ENCODE measurements at places on chromosomes 2 and 18. TPM values are rescaled to one million over a fixed set of nuclear protein-coding genes. Genes with fewer than 3 reads are reported as not detected.

Gene CFAP221
- total RNA-seq = not detected

DNA sequence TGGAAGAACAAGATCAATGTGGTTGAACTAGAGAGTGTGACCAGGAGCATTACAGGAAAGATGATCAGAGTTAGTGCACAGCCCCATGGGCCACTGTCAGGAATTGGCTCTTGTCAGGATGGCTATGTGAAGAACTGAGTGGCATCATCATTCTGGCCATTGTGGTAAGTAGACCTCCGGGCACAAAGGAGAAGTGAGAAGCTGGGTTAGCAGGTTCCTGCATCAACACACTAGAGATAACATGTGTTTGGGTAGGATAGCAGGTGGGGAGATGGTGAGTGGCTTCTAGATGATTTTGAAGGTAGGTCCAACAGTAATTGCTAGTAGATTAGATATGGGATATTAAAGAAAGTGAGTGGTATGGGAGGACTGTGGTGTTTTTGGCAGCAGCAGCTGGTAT, 408.2 kb downstream of the TSN start:
- no peak for DNase-seq

GRCh38 chr2:216363221-216363620, 9.1 kb downstream of the MARCHF4 start:
- no peak for DNase-seq

DNA sequence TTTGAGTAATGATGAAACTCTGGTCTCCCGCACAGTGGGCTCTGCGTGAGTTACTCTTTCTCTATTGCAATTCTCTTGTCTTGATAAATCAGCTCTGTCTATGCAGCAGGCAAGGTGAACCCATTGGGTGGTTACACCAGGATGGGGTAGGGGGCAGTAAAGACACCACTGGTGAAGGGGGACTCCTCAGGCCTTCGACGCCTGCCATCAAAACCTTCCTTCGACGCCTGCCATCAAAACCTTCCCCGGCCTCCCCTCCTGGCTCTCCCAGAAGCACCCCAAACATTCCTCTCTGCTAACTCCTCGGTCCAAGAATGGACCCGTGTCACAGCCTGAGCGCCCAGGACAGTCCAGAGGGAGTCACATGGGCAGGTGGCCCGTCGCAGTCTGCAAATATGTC, 4.8 kb upstream of the STARD7 start:
- no peak for DNase-seq

- DNase-seq = no peak
These were observed 109.6 kb downstream of the ICOS start for GRCh38 chr2:204046145-204046544.

DNA sequence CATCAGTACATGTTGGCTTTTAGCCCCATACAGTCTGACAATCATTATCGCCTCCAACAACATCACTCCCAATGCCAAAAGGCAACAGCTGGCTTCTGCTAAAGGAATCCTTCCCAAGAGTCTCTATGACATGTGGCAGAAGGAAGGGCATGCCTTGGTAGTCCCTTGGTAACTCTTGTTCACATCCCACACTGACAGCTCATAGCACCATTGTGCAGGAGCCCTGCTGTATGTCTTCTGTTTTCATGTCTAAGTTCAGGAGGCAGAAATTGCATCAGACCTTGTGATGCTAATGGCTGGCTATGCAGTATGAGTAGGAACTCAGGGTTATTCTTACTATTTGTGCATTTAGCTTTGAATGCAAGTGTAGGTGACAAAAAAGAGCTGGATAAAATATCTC, 392.1 kb downstream of the PTH2R start:
- no peak for DNase-seq

GRCh38 chr2:980176-980575, 29.5 kb downstream of the SNTG2 start:
- DNase-seq = no peak

GRCh38 chr2:67066782-67067181, 330.4 kb upstream of the ETAA1 start:
- no peak for DNase-seq

DNA sequence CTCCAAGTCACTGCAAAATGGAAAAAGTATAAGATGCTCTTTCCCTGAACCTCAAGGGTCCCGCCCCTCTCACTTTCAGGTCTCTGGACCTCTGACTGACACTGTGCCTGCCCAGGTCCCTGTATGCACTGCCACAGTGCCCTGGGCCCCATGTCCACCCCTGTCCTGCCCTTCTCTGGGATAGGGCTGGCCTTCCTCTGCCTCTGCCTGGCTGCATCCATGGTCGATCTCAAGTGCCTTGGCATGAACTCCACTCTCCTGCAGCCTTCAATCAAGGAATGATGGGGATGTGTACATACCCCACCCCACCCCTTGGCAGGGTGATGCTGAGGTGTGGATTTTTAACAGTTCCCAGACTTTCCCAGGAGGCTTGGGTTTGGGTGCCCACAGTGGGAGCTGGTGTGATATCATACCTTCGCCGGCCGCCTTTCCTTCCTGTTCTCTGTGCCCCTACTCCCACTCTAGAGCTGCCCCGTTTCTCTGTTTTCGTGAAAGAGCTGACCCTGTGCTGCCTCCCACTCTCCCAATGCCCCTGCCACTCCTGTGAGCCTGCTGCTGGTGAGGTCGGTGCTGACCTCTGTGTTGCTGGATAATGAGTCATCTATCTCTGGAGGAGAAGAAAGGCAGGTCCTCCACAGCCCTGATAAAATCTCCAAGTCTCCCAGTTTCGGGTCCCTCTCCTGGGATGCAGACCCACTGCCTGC, 18.9 kb downstream of the PTPN18 start:
- no peak for DNase-seq

GRCh38 chr2:2846332-2847208, 515.5 kb upstream of the MYT1L start:
- DNase-seq = peak; percentile 41

Gene TMEM214
- 56.1 TPM for total RNA-seq

Measured in PC-3 (cell line).